Stimulated activated CD4-positive, alpha-beta T cell treated with anti-CD3 and anti-CD28 coated beads, TNF-alpha, amount 100 ng/mL, for 1 hour (primary cell): ENCODE measurements at places on chromosomes 4 and X.

- no peak for DNase-seq
Measured at GRCh38 chrX:130413415-130413814, 11.6 kb downstream of the RBMX2 start.

DNA sequence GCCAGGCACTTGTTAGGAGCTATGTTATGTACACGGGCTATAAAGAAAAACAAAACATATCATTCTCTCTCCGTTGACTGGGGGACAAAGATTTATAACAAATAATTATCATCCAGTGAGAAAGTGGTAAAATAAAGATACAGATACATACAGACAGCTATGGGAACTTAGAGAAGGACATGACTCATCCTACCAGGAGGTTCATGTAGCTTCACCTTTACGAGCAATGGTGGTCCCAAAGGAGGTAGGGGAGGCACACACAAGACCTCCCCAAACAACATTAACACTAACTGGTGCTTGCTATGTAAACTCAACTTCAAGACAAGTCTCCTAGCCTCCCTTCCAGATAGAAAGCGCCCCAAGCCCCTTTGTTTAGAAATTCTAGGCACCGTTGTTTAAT lies 8.9 kb downstream of the AMBN start:
- no peak for DNase-seq

DNA sequence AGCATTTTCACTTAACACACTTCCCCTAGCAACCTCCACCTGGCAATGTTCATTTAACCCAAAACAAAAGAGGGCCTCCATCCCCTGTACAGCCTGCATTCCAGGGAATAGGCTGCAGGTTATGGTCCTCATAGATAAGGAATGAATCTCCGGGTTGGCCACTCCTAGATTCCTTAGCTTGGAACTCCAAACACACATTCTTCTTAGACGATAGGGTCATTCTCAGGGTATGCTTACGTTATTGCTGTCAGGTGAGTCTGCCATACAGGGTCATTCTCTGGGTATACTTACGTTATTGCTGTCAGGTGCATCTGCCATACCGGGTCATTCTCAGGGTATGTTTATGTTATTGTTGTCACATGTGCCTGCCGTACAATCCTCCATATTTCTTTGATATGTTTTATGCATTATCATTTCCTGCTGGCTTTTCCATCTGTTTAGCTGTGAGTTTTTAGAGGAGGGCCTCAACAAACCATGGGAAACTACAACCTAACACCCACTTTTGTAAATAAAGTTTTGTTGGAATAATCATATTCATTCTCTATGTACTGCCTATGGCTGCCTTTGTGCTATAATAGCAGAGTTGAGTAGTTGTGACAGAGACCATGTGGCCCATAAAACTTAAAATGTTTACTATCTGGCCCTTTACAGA lies 8.2 kb upstream of the AFF1 start:
- DNase-seq, result no peak

- no peak for DNase-seq
Measured at GRCh38 chr4:125316401-125316790, 1.6 kb downstream of the FAT4 start.

DNA sequence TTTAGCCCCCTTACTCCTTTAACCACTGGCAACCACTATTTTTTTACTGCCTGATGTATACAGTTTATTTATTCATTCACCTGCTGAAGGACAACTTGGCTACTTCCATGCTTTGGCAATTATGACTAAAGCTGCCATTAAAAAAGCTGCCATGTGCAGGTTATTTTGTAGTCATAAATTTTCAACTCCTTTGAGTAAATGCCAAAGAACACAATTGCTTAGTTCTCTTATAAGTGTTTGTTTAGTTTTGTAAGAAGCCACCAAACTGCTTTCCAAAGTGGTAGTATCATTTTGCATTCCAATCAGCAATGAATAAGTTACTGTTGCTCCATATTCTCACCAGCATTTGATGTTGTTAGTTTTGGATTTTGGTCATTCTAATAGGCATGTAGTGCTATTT lies 1831.8 kb downstream of the PCDH7 start:
- DNase-seq, result no peak

- DNase-seq, result no peak
Measured at GRCh38 chrX:45751156-45751555, 550.5 kb upstream of the DIPK2B start.

DNA sequence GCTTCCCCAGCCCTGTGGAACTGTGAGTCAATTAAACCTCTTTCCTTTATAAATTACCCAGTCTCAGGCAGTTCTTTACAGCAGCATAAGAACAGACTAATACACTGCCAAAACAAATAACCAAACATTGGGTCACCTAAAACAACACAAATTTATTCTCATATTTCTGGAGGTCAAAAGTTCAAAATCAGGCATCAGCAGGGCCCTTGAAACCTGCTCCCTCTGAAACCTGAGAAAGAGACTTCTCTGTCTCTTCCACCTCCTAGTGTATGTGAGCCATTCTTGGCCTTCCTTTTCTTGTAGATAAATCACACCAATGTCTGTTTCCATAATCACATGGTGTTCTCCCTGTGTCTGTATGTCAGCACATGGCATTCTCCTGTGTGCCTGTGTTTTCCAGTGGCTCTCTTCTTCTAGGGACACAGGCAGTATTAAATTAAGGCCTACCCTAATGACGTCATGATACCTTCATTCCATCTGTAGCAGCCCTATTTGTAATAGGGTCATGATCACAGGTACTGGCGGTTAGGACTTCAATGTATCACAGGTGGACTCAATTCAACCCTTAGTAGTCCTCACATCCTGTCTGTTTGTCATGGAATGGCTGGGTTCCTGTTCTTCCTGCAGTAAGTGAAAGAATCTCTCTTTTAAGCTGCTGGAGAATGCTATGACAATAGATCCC lies 147.3 kb upstream of the CLNK start:
- DNase-seq, result no peak

GRCh38 chr4:70943114-70943513 lies 40.9 kb downstream of the MOB1B start:
- DNase-seq, result no peak

DNA sequence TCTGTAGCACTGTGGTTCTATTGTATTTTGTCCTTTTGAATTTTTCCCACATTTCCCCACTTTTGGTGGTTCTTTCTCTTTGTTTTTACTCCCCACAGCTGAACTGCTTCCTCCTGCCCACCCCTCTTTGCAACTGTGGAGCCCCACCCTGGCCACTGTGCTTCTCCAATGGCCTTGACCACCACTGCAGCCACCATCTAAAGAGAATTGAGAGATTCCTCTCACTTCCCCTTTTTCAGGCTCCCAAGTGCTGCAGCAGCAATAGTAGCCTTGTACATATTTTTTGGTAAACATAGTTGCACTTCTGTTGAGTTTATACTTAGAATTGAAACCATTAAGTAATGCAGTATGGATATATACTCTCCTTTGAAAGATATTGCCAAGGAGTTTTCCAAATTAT lies 51.3 kb upstream of the FRMPD3 start:
- DNase-seq, result no peak

- DNase-seq, result no peak
Measured at GRCh38 chr4:40185830-40186664, 10.8 kb upstream of the RHOH start.

- DNase-seq, result no peak
Measured at GRCh38 chr4:124449881-124450280, 262.7 kb downstream of the ANKRD50 start.

GRCh38 chr4:100288161-100288560 lies 97.9 kb upstream of the DDIT4L start:
- DNase-seq, result no peak
